ENCODE measurements at places on chromosomes 3 and 15.

DNA sequence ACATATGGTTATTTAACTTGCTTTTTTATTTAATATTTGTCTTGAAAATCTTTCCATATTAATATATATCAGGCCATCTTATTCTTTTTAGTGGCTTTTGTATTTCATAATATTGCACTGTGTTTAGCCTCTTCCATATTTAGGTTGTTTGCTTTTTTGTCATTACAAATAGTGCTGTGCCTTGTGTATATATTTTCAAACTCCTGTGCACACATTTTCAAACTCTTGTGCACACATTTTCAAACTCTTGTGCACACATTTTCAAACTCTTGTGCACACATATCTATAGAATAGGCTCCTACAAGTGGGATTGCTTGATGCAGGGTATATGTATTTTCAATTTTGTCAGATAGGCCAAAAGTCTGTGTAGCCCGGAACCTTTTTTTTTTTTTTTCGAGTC lies 118.0 kb upstream of the MLF1 start:
- DNase-seq: no peak

DNA sequence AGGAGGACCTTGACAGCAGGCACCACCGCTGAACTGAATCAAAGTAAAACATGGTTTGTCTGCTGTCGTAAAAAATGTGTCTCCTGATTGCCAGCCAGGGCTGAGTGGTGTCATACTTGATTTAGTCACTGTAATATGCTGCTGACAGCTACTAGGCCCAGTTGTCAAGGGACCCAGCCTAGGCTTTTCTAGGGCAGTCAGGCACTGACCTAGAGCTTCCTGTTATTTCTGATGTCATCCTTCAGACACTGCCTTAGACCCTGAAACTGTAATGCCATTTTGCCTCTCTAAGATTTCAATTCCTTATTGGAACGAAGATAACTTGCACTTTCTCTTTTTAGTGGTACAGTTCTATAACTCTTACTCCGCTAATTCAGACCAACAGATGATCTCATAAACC lies 2.6 kb upstream of the MRPL3 start:
- DNase-seq: no peak

GRCh38 chr3:25542492-25543039 lies 114.5 kb downstream of the RARB start:
- DNase-seq: no peak

GRCh38 chr3:73094951-73095350 lies 33.5 kb downstream of the EBLN2 start:
- DNase-seq: no peak

GRCh38 chr3:52149021-52149420 lies 5.2 kb downstream of the POC1A start:
- no peak for DNase-seq

DNA sequence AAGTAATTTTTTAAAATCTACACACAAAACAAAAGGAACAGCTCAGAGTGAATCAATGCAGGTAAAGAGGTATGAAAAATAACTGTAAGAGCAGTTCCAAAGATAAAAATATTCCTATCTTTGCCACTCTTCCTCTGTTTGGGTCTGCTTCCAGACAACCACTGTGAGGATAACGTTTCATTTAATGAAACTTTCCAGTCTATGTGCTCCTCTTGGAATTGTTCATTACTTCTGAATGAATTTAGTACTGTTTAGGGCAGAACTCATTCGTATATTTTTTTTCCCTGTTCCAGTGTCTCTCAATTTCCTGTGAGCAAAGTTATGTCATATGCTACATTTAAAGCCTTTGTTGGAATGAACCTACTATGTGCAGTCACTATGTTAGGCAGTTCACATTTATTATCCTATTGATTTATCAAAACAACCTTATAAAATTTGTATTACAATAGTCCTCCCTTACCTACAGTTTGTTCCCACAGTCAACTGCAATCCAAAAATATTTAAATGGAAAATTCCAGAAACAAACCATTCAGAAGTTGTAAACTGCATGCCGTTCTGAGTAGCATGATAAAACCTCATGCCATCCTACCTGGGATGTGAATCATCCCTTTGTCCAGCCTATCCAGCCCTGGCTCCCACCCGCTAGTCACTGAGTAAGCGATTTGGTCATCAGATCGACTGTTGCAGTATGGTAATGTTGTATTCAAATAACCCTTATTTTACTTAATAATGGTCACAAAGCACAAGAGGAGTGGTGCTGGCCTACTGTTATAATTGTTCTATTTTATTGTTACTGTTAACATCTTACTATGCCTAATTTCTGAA lies 98.1 kb downstream of the TMCC1 start:
- no peak for DNase-seq
